MM.1S (cell line): ENCODE measurements at places on chromosomes 7 and 10.

GRCh38 chr7:116340201-116340847 lies 130.0 kb downstream of the TES start:
- no peak for DNase-seq

DNA sequence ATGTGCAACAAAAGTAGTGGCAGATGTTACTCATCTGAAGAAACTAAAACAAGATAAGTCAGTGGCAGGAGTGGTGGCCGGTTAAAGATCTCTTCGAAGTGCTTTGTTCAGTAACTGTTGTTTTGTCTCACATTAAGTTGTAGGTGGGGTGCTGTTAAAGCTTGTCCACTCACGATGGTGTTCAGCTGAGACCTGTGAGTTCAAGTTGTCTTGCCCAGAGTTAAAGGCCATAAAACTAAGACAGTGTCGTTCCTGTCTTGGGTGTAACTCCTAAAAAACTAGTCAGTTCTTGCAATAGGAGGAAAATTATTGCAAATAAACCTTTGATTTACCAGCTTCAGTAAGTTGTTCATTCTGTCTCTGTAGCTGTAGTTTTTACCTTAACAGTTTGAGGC lies 857 bp upstream of the FOXP2 start:
- DNase-seq: no peak

DNA sequence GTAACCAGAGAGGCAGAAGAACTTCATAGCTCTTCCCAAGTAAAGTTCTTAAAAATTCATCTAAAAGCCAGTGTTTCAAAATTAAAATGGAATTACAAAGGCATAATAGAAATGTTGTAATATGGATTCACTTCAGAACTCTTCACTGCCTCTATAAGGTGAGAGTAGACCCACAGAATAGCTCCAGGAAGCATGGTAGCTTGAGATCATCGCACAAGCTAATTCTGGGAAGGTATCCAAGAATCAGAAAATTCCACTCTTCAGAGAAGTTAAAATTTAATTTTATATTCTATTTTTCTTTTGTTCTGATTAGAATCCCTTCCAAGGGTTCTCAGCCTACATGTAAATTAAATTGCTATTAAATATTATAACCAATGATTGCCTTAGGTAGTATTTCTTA lies 1.5 kb upstream of the DHX32 start:
- DNase-seq: no peak

DNA sequence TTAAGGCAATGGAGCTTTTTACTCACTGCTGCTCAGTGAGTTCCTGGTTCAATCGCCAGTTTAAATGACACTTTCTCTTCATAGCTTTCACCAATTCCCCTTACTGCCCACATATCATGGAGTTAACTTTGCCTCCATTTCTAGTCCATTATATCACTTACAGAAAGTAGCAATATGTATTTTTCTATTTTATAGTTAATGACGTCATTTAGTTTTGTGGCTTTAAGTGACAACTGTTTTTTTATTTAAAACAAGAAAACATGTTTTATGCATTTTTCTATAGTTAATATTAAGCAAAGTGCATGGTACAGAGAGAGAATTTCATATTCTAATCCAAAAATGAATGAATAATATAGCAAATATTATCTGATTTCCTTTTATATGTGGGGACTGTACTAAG lies 363.3 kb downstream of the CDC14C start:
- no peak for DNase-seq

GRCh38 chr7:66379542-66380160 lies 174.5 kb downstream of the TPST1 start:
- DNase-seq: no peak

DNA sequence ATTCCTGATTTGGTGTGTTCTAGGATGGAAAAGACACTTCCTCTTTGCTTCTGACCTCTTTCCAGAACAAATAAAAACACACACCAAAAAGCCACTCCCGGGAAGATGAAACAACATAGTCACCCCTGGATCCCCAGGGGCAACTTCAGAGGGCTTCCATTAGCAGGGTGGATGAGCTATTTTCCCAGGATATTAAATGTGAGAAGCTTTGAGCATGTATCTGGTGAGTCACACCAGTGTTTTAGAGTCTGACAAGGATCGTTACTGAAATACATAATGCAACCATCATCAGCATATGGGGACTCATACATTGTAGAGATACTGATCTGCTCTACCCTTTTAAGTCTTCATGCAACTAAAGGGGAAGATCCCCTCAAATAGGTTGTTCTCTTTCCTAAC lies 115.5 kb upstream of the ZNF438 start:
- no peak for DNase-seq

GRCh38 chr7:157553256-157553655 lies 216.5 kb downstream of the DNAJB6 start:
- DNase-seq: no peak

DNA sequence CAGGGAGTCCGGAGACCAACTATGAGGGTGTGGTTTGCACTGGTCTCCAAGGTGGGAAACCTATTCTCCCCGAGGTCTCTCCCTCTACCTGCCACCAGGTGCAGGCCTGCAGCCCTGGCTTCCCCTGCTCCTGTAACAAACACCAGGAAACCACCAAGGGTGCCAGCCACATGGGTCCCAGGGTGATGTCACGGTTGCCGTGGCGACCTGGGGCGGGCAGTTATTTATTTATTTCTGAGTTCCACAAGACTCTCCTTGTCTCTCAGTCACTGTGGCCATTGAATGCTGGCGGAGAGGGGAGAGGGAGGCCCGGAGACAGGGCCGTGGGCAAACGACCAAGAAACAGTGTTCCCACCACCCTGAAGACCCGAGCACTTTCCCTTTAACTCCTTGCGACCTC lies 27.0 kb downstream of the MMD2 start:
- peak; percentile 60 for DNase-seq

DNA sequence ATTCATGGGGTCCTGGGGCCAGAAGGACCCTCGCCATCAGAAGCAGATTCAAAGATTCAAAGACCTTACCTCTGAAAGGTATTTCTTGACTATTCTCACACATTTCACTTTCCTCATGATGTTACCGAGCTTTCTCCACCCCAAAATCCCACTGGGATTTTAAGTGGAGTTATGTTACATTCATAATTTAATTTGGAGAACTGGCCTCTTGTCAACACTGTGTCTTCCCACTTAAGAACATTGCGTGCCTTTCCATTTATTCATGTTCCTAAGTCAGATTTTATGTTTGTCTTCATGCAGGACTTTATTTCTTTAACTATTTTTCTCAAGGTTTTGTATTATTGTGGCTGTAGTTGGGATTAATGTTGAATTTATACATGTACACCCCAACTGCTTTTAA lies 123.5 kb upstream of the BMPER start:
- DNase-seq: no peak

- no peak for DNase-seq
These were observed 71.8 kb downstream of the ARHGAP21 start for GRCh38 chr10:24651923-24652322.

- DNase-seq: no peak
These were observed 3.1 kb downstream of the PTEN start for GRCh38 chr10:87866412-87866974.

DNA sequence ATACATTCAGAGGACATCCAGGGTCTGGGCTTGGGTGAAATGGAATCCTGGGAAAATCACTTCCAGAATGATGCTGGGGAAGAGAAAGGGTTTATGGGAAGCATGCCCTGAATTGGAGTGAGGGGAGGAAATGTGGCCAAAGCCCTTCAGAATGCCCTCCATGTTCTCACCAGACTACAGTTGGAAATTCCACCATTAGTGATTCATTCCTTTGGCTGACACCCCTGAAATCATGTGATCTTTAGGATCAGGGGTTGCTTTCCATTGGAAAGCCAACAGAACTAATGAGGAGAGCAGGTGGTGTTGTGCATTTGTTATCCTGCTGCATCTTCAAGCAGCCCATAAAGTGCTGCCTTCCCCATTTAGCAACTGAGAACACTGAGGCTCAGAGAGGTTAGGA lies 20.8 kb upstream of the RADIL start:
- DNase-seq: no peak

GRCh38 chr7:134327896-134328295 lies 11.2 kb upstream of the SLC35B4 start:
- DNase-seq: peak; percentile 70

DNA sequence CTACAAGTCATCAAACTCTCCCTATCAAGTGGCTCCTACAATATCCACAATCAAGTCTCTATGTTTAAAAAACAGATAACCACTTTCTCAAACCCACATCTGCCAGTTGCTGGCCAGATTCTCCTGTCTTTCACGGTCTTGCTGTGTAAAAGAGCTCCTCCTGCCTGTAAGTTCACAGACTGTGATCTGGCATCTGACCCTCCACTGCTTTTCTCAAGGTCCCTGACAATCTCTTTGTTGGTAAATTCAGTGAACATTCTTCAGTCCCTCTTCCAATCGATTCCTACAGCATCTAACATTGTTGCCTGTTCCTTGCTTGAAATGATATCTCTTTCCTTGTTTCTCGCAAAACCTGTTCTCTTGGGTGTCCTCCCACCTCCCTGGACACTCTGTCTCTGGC lies 18.5 kb upstream of the LMOD2 start:
- DNase-seq: no peak

GRCh38 chr7:28984631-28985030 lies 26.5 kb upstream of the TRIL start:
- no peak for DNase-seq
